ENCODE measurements at places on chromosomes 12 and 14.

DNA sequence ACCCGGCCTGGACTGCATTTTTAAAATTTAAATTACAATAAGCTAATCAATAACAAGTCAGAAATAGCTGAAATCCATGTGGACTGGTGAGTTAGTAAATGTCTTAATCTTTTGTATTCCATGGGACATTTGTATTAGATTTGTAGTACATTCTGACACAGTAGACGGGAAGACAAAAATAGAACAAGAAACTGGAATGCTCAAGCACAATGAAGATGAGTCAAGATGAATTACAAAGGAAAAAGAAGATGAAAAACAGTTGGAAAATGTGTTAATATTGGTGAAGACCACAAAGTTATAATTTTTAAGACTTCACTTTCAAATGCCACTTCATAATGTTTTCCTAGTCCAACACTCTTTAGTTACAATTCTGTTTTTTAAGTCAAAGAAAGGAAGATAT lies 97.8 kb upstream of the FERMT2 start:
- DNase-seq = no peak

- no peak for DNase-seq
Observed at GRCh38 chr12:66617991-66618390, 60.9 kb downstream of the GRIP1 start.

GRCh38 chr12:25023808-25024207 lies 74.9 kb upstream of the BCAT1 start:
- DNase-seq = no peak

- DNase-seq = no peak
Observed at GRCh38 chr14:68729556-68729955, 63.3 kb downstream of the ZFP36L1 start.

DNA sequence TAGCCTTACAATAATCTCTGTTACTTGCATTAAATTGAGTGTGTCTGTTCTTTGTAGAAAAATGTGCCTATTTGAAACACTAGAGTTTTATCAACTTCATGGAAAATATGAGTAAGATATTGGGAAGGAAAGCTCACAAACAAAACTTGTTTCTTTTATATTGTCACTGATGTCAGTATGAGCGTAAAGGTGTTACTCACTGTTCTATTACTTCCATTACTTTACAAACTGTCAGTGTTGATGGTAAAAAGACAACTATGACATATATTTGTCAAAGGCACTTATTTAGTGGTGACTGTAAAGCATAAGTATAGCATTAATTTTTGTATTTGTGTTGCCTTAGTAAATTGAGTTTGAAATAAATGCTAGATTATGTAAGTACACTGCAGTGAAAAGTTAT lies 193.7 kb upstream of the FLRT2 start:
- no peak for DNase-seq

DNA sequence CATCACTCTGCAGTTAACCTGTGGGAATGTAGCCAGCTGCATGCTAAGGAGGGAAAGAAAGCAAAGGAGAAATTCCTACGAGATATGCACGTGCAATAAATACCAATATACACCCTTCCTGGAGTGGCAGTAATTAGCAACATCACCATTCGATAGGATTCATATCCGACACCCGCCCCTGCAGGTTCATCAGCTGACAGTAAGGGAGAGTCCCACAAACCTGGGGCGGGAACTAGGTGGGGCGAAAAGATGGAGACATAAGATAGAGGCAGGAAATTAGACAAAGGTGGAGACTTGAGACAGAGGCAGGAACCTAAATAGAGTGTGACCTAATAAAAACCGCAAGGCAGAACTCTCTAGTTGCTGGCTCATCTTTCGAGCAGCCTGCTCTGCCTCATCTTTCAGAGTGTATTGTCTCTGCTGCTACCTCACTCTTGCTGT lies 51.6 kb downstream of the PLEKHG3 start:
- no peak for DNase-seq

DNA sequence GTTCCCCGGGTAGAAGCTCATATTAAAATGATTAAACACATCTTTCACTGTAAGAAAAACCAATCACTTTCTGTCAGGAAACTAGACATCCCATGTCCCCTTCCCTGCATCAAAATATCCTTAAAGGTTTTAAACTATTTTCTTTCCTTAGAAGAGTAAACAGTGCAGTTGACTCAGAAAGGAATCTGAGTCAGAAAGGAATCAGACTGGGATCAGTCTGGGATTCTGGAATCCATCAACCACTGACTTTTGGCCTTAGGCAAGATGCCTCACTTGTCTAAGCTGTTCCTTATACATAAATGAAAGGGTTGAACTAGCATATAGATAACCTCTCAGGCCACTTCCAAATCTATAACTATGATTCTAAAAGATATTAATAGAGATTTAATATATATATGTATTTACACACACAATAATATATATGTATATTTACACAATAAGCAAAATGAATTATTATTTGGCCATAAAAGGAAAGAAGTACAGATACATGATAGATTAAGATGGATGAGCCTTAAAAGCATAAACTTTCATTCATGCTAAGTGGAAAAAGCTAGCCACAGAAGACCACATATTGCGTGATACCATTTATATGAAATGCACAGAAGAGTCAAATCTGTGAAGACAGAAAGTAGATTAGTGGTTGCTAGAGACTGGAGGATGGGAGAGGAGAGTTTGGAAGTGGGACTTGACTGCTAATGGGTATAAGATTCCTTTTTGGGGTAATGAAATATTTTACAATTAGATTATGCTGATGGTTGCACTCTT lies 114.4 kb downstream of the SLC38A1 start:
- DNase-seq = no peak

DNA sequence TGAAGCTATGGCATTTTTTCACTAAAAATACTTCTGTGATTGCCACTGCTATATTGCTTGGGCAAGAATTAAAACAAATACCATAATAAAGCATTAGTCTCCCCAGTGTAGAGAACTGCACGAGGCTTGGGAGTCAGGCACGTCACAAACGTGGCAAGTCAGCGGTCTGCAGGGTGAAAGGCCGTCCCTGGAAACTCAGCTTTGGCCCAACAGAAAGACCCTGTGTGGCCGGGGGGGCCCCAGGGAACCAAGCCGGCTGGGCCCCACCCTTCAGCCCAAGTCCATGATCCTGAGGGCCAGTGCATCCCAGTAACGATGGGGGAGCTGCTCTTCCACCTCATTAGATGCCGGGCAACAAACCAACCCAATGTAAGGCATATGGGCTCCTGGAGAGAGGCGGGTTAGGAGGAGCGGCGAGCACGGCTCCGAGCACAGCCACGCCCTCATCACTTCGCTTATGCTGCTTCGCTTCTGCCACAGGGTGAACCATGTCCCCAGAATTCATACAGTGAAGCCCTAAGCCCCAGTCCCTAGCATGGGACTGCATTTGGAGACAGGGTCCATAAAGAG lies 50.9 kb upstream of the GPR68 start:
- DNase-seq = no peak

GRCh38 chr14:34258318-34258717 lies 203.7 kb downstream of the SPTSSA start:
- no peak for DNase-seq

DNA sequence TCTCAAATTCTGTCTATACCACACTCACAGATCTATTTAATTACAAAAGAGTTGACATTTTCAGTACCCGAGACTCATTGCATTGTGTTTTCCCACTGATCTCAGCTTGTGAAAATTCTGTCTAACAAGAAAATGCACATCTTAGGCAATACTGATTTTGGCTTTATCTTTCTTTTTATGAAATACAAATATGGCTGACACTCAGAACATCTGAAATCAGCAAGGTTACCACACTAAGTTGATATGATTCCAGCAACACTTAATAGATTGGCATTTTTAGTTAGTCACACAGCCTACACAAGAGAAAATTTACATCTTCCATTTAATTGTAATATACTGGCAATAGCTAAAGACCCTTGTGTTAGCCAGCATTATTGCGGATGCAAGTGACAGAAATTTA lies 40.3 kb downstream of the PEX5 start:
- DNase-seq = no peak

GRCh38 chr14:68964300-68965093 lies 14.6 kb downstream of the ACTN1 start:
- DNase-seq = no peak

DNA sequence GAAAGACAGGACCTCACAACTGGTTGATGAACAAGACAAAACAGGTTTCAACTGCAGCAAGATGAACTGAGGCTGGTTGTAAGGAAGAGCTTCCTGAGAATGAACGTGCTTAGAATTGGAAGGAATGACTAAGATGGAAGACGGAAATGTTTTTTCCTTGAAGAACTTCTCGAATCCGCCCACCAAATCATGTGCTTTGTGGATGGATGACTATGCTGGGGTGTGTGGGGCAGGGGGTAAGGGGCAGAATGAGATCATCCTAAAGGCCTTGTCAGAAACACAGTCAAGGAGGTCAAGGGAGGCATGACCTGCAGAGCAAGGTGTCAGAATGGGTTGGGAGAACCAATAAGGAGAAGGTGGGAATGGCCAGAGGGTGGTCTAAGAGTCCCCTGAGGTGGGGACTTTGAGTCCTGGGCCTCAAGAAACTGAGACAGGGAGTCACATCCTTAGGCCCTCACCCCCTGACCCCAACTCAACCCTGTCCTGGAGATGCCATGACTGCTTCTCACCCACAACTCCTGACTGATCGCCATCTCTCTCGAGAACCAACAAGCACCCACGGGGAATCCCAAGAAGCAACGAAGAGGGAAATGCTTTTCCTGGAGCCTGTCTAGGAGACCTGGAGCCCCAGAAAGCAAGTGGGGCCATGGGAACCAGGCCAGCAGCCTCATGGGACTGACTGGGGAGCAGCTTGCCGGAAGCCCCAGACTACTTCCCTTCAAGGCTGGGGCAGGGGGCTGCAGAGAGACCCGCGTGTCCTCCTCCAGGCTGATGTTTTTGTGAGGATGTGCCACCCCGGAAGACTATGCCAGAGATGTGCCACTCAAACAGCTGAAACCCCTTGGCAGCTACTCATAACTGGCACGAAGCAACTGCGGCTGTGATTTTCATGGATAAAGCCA lies 84.0 kb downstream of the ACTN1 start:
- DNase-seq = no peak

GRCh38 chr12:34605510-34605887 lies 583.2 kb downstream of the ALG10 start:
- DNase-seq = no peak

GRCh38 chr12:114529966-114530365 lies 124.0 kb upstream of the TBX5 start:
- DNase-seq = no peak

GRCh38 chr12:49478949-49479664 lies 59.7 kb upstream of the KCNH3 start:
- no peak for DNase-seq

GRCh38 chr12:97394657-97395056 lies 67.9 kb upstream of the RMST start:
- DNase-seq = no peak

DNA sequence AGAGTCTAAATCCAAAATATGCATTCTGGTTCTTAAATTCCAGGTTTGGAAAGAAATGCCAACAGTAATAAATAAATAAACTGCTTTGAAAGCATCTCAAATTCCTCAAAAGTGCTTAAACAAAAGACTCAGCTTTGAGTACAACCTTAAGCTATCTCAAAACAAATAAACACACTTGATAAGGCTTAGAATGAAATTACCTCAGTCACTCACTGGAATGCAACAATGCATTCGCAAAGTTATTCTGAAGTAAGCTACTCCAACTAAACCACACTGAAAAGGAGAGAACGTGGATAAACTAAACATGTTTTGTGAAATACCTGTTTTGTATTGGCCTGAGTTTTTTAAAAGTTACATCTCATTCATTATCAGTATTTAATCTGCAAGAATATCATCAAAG lies 1.2 kb downstream of the SPTSSA start:
- DNase-seq = no peak

DNA sequence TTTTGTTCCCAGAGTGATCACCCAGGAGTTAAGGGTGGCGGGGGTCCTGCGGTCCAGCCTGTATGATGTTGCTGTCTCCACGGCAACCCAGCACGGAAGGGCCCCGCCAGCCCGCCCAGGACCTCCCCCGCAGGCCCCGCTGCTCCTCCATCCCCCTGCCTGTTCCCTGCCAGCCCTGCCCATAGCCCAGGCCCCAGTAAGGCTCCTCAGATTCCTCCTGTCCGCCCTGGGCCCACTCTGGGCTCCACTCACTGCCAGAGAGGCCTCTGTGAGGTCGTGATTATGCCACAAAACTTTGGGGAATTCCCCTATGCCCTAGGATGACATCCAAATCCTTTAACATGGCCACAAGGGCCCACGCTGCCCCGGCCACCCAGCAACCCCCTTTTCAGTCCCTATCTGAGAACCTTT lies 20.8 kb downstream of the HSP90AA1 start:
- no peak for DNase-seq

GRCh38 chr12:54379398-54380201 lies 4.9 kb downstream of the ZNF385A start:
- DNase-seq = peak; percentile 82

GRCh38 chr14:79749065-79749464 lies 462.2 kb downstream of the DIO2 start:
- DNase-seq = no peak

- DNase-seq = peak; percentile 74
Observed at GRCh38 chr12:6430124-6430989, 14.4 kb upstream of the CD27 start.

DNA sequence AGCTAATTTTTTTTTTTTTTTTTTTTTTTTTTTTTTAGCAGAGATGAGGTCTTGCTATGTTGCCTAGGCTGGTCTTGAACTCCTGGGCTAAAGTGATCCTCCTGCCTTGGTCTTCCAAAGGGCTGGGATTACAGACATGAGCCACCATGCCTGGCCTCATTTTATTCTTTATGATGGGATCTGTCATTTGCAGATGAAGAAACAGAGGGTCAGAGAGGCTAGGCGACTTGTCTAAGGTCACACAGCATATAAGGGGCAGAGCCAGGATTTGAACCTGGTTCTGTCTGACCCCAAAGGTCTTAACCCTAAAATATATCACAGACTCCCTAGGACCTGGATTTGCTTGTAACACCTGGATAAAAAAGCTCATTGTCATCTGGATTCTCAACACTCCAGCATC lies 282.6 kb downstream of the KSR2 start:
- no peak for DNase-seq

- no peak for DNase-seq
Observed at GRCh38 chr14:59474172-59474571, 9.0 kb upstream of the GPR135 start.

DNA sequence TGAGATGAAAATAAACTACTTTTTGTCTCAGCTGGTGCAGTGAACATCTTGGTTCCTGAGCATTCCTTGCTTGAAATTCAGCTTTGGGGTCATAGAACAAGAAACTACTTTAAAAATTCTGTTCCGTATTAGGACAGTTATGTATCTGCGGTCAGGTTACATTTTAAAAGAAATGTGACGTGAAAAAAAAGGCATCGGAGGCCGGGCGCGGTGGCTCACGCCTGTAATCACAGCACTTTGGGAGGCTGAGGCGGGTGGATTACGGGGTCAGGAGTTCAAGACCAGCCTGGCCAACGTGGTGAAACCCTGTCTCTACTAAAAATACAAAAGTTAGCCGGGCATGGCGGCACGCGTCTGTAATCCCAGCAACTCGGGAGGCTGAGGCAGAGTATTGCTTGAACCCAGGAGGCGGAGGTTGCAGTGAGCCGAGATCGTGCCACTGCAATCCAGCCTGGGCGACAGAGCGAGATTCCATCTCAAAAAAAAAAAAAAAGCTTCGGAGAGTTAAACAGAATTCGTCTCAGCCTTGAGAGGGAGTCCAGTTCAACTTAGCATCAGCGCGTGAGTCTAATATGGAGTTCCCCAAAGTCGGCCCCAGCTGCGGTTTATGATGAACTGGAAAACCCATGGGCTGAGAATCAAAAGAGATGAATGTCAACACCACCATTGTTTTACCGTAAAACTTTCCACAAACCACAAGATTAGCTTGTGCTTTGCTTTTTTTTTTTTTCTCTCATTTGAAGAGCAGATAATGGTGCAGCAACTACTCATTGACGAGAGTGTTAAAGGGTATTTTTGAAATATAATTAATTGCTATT lies 2.1 kb upstream of the SLC2A13 start:
- no peak for DNase-seq

Measured in HAP-1 (cell line).